Vagina (tissue), 2 donors: ENCODE measurements at places on chromosomes 5 and 9. TPM values are rescaled to one million over a fixed set of nuclear protein-coding genes. Genes with fewer than 3 reads are reported as not detected.

The GPR151 gene
- not detected for total RNA-seq

The FCN2 gene
- total RNA-seq, result not detected

The PCDHA3 gene
- total RNA-seq, result 0.74 TPM

The GGTA1 gene
- total RNA-seq, result 18.4 TPM

The FRRS1L gene
- 2.2 TPM for total RNA-seq

- H3K27me3 ChIP-seq, result no peaks in the 10 kb centered on the region
- no peaks in the 10 kb centered on the region for H3K36me3 ChIP-seq
- no peak overlapping the region for H3K4me3 ChIP-seq
- DNase-seq, result no peak
- peaks cover 9% of the 10 kb centered on the region for H3K4me1 ChIP-seq
- H3K27ac ChIP-seq, result no peak overlapping the region
Measured at GRCh38 chr5:36444582-36445418, 143.1 kb upstream of the RANBP3L start.

- peak; percentile 69 for DNase-seq
- no peak overlapping the region for H3K4me3 ChIP-seq
- no peaks in the 10 kb centered on the region for H3K27me3 ChIP-seq
Measured at GRCh38 chr5:14286574-14287421, 143.7 kb downstream of the TRIO start.

DNA sequence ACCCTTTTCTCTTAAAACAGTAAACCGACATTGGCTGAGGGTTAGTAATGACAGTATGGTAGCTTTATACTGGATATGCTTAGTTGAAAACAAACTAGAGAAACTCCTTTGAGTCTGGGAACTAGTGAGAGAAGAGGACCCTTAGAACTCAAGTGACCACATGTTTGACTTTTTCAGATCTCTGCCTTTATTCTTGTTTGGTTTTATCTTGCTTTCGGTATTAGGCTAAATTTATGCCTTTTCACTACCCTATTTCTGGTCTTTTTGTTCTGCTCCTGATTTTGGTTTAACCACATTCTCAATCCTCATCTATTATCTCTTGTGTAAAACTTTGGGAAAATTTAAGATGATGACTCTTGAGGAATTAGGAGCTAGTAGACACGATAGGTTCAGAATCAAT lies 11.0 kb downstream of the SNAPC3 start:
- no peak for DNase-seq
- peaks cover 15% of the 10 kb centered on the region for H3K36me3 ChIP-seq
- no peaks in the 10 kb centered on the region for H3K27me3 ChIP-seq
- H3K4me1 ChIP-seq, result peaks cover 16% of the 10 kb centered on the region
- H3K27ac ChIP-seq, result no peak overlapping the region

The BTNL3 gene
- not detected for total RNA-seq

The DCTN3 gene
- 78.6 TPM for total RNA-seq

- H3K4me3 ChIP-seq, result no peak overlapping the region
- no peak for DNase-seq
- H3K27me3 ChIP-seq, result no peaks in the 10 kb centered on the region
- H3K4me1 ChIP-seq, result peaks cover 7% of the 10 kb centered on the region
- H3K27ac ChIP-seq, result no peak overlapping the region
Measured at GRCh38 chr5:87405472-87406155, 7.1 kb downstream of the CCNH start.

The PNPLA7 gene
- 16.2 TPM for total RNA-seq

DNA sequence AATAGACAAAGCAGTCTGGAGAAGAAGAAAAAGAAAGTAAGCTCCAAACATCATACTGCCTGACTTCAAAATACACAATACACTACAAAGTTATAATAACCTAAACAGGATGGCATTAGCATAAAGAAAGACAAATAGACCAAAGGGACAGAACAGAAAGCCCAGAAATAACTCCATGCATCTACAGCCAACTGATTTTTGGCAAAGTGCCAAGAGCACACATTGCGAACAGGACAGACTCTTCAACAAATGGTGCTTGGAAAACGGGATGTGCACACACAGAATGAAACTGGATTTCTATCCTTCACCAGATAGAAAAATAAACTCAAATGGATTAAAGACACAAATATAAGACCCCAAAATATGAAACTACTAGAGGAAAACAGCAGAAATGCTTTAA lies 66.6 kb upstream of the SPATA31E1 start:
- H3K27me3 ChIP-seq, result no peaks in the 10 kb centered on the region
- no peaks in the 10 kb centered on the region for H3K4me1 ChIP-seq
- H3K36me3 ChIP-seq, result no peaks in the 10 kb centered on the region
- H3K4me3 ChIP-seq, result no peak overlapping the region
- DNase-seq, result no peak

- no peak for DNase-seq
- H3K36me3 ChIP-seq, result no peaks in the 10 kb centered on the region
- H3K27me3 ChIP-seq, result no peaks in the 10 kb centered on the region
- no peak overlapping the region for H3K4me3 ChIP-seq
Measured at GRCh38 chr5:17308326-17309065, 91.1 kb downstream of the BASP1 start.

The PKD2L2 gene
- not detected for total RNA-seq

The SURF4 gene
- 112 TPM for total RNA-seq

- H3K27ac ChIP-seq, result no peak overlapping the region
- H3K4me1 ChIP-seq, result peaks cover 2% of the 10 kb centered on the region
- H3K27me3 ChIP-seq, result no peaks in the 10 kb centered on the region
Measured at GRCh38 chr5:56683281-56683680, 132.1 kb upstream of the MAP3K1 start.

The FOXD1 gene
- not detected for total RNA-seq

- no peak overlapping the region for H3K4me3 ChIP-seq
- H3K27ac ChIP-seq, result no peak overlapping the region
Measured at GRCh38 chr5:22844636-22845035, 8.5 kb downstream of the CDH12 start.

- H3K4me1 ChIP-seq, result no peaks in the 10 kb centered on the region
- H3K27ac ChIP-seq, result no peak overlapping the region
Measured at GRCh38 chr5:29122306-29122705, 2071.2 kb upstream of the CDH6 start.

GRCh38 chr9:79651251-79651795 lies 79.6 kb downstream of the TLE4 start:
- no peaks in the 10 kb centered on the region for H3K27me3 ChIP-seq
- H3K4me1 ChIP-seq, result no peaks in the 10 kb centered on the region
- no peaks in the 10 kb centered on the region for H3K36me3 ChIP-seq
- H3K27ac ChIP-seq, result no peak overlapping the region
